Left ventricle myocardium inferior (tissue), 1 donor: ENCODE measurements at places on chromosomes 5 and 9. TPM values are rescaled to one million over a fixed set of nuclear protein-coding genes. Genes with fewer than 3 reads are reported as not detected.

FOXI1 gene
- total RNA-seq: not detected

COL15A1 gene
- 45.4 TPM for total RNA-seq

LAMC3 gene
- 0.66 TPM for total RNA-seq

OSMR gene
- total RNA-seq: 11.7 TPM

S1PR3 gene
- 26.8 TPM for total RNA-seq

IFNK gene
- not detected for total RNA-seq

SLC24A2 gene
- not detected for total RNA-seq

GRCh38 chr5:143302341-143303045, 101.0 kb downstream of the NR3C1 start:
- DNase-seq: no peak
- H3K4me1 ChIP-seq: peaks cover 21% of the 10 kb centered on the region
- no peak overlapping the region for H3K4me3 ChIP-seq
- peaks cover 46% of the 10 kb centered on the region for H3K36me3 ChIP-seq
- no peak overlapping the region for H3K27ac ChIP-seq

- H3K27ac ChIP-seq: no peak overlapping the region
- DNase-seq: no peak
- peaks cover 27% of the 10 kb centered on the region for H3K4me1 ChIP-seq
Observed at GRCh38 chr5:141777711-141778110, 95.7 kb upstream of the ARAP3 start.

GRCh38 chr5:138449501-138450239, 10.8 kb downstream of the REEP2 start:
- H3K4me1 ChIP-seq: peaks cover 9% of the 10 kb centered on the region
- H3K36me3 ChIP-seq: no peaks in the 10 kb centered on the region
- peak; percentile 89 for DNase-seq
- no peaks in the 10 kb centered on the region for H3K27me3 ChIP-seq
- no peak overlapping the region for H3K4me3 ChIP-seq

GRCh38 chr9:84315278-84315877, 25.2 kb downstream of the SLC28A3 start:
- H3K27me3 ChIP-seq: peaks cover 7% of the 10 kb centered on the region
- H3K4me1 ChIP-seq: peaks cover 5% of the 10 kb centered on the region
- peak overlapping the region; percentile 42 for H3K4me3 ChIP-seq
- peak; percentile 22 for DNase-seq
- H3K36me3 ChIP-seq: no peaks in the 10 kb centered on the region

- no peak for DNase-seq
- peaks cover 70% of the 10 kb centered on the region for H3K36me3 ChIP-seq
- H3K27me3 ChIP-seq: no peaks in the 10 kb centered on the region
- no peak overlapping the region for H3K27ac ChIP-seq
- H3K4me3 ChIP-seq: no peak overlapping the region
Observed at GRCh38 chr9:95947118-95947517, 71.6 kb downstream of the ERCC6L2 start.

GRCh38 chr5:63602971-63603370, 359.3 kb downstream of the HTR1A start:
- no peaks in the 10 kb centered on the region for H3K4me1 ChIP-seq
- H3K27ac ChIP-seq: no peak overlapping the region
- no peaks in the 10 kb centered on the region for H3K27me3 ChIP-seq

GRCh38 chr5:114174131-114174530, 187.7 kb upstream of the KCNN2 start:
- H3K4me1 ChIP-seq: peaks cover 11% of the 10 kb centered on the region
- H3K27me3 ChIP-seq: no peaks in the 10 kb centered on the region
- no peak for DNase-seq
- H3K27ac ChIP-seq: no peak overlapping the region
- no peaks in the 10 kb centered on the region for H3K36me3 ChIP-seq

DNA sequence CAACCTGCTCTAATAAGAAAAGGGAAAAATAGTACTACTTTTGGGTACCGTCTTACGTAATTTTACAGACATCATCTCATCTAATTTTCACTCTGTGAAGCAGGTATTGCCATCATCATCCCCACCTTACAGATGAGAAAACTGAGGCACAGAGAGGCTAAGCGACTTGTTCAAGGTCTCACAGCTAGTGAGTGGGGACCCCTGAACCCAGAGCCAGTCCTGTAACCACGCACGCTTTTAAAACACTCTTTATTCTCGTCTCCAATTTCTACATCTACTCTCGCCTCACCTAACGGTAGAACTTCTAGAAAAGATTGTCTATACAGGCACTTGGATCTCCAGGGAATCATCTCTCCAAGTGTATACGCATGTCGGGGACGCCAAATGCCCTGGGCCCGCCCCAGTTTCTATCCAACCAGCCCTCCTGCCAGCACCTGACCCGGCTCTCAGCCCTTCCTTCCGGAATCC, 1.5 kb upstream of the TRAF1 start:
- H3K27ac ChIP-seq: peak overlapping the region; percentile 92
- DNase-seq: no peak
- H3K36me3 ChIP-seq: no peaks in the 10 kb centered on the region
- H3K4me1 ChIP-seq: peaks cover 48% of the 10 kb centered on the region
- no peaks in the 10 kb centered on the region for H3K27me3 ChIP-seq

GRCh38 chr5:134145779-134146581, 30.8 kb downstream of the SKP1 start:
- H3K36me3 ChIP-seq: peaks cover 49% of the 10 kb centered on the region
- DNase-seq: peak; percentile 69
- peaks cover 50% of the 10 kb centered on the region for H3K4me1 ChIP-seq

DNA sequence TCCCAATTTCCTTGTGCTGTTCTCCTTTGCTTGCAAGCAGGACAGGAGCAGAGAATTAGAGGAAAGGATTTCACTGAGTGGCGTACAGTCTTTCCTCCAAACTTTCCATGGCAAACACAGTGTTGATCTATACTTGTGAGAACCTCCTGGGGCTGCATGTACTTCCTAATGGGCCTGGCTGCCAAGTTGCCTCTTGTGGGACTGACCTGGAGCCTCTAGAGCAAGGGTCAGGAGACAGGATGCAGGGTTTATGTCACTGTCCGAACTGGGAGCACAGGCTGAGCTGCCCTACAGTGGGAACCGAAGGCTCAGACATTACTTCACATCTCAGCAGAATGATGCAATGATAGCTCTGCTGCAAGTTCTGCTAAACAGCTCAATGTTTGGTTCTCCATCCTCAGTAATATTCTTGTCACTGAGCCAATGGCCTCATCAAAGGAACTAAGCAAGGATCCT, 102.3 kb downstream of the ENC1 start:
- no peak overlapping the region for H3K4me3 ChIP-seq
- no peaks in the 10 kb centered on the region for H3K36me3 ChIP-seq

DNA sequence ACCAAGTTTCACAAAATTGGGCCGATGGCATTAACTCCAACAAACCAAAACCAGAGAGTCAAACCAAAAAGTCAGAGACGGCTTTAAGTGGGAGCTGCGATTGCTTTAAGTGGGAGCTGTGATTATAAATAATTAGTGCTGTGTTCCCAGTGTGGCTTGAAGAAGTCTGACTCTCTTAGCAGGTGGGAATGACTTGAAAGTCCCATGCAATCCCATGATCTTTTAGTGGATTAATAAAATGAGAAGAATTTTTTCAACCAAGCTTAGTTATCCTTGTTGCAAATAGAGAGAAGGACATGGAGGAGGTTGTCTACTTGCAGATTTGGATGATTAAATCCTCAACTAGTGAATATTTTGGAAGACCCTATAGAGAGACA, 68.5 kb downstream of the MYO10 start:
- no peak overlapping the region for H3K4me3 ChIP-seq
- no peak overlapping the region for H3K27ac ChIP-seq
- no peak for DNase-seq
- H3K4me1 ChIP-seq: peaks cover 10% of the 10 kb centered on the region

- no peaks in the 10 kb centered on the region for H3K36me3 ChIP-seq
- no peaks in the 10 kb centered on the region for H3K4me1 ChIP-seq
- no peak overlapping the region for H3K4me3 ChIP-seq
- H3K27ac ChIP-seq: no peak overlapping the region
- no peak for DNase-seq
Observed at GRCh38 chr5:17157916-17158529, 59.4 kb upstream of the BASP1 start.

DNA sequence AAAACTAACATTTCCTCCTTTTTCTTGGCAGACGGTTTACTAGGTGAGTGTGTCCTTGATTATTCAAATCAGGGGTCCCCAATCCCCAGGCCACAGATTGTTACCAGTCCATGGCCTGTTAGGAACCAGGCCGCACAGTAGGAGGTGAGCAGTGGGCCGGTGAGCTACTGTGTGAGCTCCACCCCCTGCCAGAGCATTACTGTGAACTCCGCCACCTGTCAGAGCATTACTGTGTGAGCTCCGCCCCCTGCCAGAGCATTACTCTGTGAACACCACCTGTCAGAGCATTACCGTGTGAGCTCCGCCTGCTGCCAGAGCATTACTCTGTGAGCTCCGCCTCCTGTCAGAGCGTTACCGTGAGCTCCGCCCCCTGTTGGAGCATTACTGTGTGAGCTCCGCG, 14.3 kb upstream of the PDCD6 start:
- H3K36me3 ChIP-seq: peaks cover 54% of the 10 kb centered on the region
- no peak for DNase-seq
- peak overlapping the region; percentile 60 for H3K27ac ChIP-seq
- H3K4me1 ChIP-seq: peaks cover 12% of the 10 kb centered on the region
- no peaks in the 10 kb centered on the region for H3K27me3 ChIP-seq

GRCh38 chr9:137404961-137405567, 17.9 kb downstream of the EXD3 start:
- H3K27ac ChIP-seq: no peak overlapping the region
- DNase-seq: no peak
- peaks cover 39% of the 10 kb centered on the region for H3K4me1 ChIP-seq
- H3K36me3 ChIP-seq: no peaks in the 10 kb centered on the region
- no peaks in the 10 kb centered on the region for H3K27me3 ChIP-seq

GRCh38 chr5:149745-150485, 41.4 kb upstream of the LRRC14B start:
- peaks cover 6% of the 10 kb centered on the region for H3K27me3 ChIP-seq
- H3K36me3 ChIP-seq: no peaks in the 10 kb centered on the region
- H3K4me3 ChIP-seq: no peak overlapping the region
- no peak for DNase-seq
- no peaks in the 10 kb centered on the region for H3K4me1 ChIP-seq

DNA sequence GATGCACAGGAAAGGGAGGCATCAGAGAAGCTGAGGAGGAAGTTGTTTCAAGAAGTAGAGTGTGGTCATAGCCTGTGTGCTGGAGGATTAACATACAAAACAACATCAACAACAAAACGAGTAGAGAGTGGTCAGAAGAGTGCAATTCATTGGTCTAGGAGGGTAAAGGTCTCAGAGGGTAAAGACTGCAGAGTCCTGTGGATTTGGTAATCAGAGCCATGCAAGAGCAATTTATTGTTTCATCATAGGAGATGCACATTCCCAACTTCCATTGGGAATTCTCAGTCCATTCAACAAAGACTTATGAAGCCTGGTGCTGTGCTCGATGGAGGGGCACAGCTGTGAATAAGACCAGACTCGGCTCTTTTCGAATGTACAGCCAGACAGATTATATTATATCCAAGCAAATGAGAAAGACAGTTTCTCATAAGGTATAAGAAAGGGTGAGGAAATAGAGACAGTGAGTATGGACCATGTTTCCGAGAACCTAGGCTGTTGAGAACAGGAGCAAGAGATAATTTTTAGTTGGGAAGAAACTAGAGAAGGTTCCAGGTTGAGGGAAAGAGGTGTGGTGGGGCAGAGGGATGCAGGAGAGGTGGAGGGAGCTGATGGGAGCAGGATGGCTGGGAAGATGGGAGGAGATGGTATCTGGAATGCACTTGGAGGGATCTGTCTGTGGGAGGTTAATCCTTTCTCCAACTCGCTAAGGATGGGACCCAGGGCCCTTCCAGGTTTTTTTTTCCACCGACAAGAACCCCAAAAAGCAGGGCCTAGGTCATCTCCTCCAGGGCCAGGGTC, 7.9 kb upstream of the MYORG start:
- peaks cover 24% of the 10 kb centered on the region for H3K4me1 ChIP-seq
- no peaks in the 10 kb centered on the region for H3K27me3 ChIP-seq
- no peak for DNase-seq
